ENCODE measurements at places on chromosomes 1 and 21.

GRCh38 chr1:117320515-117320914 lies 46.7 kb upstream of the MAN1A2 start:
- DNase-seq, result no peak

DNA sequence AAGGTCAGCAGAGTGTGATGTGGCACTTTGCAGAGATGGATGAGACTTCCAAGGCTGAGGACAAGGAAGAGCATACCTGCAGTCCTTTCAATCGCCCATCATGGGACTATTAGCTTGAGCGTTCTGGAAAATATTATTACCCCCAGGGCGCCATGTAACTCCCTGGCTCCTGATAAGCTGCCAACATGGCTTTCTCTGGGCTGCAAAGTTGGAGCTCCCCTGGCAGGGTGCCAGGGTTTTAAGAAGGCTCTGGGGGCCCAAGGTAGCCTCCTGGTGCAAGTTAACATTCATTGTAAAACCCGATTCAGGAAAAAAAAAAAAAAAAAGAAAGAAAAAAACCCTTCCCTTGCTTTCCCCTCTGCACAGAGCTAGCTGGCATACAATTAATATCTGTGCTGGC lies 196.7 kb downstream of the PBX1 start:
- no peak for DNase-seq

DNA sequence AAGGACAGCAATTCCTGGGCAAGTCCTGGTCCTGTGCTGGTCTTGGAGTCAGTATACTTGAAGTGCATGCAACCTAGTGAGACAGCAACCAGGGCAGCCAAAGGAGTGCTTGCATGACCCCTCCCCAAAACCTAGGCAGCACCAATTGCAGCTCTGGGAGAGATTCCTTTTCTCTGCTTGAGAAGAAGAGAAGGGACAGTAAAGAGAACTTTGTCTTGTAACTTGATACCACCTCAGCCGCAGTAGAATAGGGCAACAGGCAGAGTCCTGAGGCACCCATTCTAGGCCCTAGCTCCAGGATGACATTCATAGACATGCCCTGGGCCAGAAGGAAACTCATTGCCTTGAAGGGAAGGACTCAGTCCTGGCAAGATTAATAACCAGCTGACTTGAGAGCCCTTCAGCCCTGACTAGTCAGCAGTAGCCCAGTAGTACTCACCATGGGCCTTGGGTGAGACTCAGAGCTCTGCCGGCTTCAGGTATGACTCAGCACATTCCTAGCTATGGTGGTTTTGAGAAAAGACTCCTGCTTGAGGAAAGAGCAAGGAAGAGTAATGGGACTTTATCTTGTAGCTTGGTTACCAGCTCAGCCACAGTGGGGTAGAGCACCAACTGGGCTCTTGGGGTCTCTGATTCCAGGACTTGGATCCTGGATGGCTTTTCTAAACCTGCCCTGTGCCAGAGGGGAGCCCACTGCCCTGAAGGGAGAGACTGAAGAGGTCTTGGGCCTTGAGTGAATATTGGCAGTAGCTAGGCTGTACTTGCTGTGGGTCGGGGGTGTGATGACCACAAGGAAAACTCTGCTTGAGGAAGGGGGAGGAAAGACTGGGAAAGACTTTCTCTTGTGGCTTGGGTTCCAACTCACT lies 51.7 kb upstream of the ACADM start:
- DNase-seq, result no peak

GRCh38 chr1:67144696-67145095 lies 9.9 kb upstream of the C1orf141 start:
- DNase-seq, result peak; percentile 15

- no peak for DNase-seq
Measured at GRCh38 chr21:44370027-44370735, 16.8 kb downstream of the TRPM2 start.

DNA sequence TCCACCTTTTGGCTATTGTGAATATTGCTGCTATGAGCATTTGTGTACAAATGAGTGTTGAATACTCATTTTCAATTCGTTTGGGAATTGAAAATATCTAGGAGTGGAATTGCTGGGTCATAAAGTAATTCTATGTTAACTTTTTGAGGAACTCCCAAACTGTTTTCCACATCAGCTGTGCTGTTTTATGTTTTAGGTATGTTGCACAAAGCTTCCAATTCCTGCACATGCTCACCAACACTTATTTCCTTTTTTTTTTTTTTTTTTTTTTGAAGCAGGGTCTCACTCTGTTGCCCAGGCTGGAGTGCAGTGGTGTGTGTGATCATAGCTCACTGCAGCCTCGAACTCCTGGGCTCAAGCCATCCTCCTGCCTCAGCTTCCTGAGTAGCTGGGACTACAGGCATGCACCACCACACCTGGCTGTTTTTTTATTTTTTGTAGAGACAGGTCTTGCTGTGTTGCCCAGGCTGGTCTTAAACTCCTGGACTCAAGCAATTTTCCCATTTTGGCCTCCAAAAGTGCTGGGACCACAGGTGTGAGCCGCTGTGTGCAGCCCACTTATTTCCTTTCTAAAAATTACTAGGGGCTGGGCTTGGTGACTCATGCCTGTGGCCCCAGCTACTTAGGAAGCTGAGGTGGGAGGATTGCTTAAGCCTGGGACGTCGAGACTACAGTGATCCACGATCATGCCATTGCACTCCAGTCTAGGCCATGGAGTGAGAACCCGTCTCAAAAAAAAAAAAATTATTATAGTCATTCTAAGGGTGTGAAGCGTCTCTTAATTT lies 33.4 kb downstream of the TMCC2 start:
- no peak for DNase-seq

DNA sequence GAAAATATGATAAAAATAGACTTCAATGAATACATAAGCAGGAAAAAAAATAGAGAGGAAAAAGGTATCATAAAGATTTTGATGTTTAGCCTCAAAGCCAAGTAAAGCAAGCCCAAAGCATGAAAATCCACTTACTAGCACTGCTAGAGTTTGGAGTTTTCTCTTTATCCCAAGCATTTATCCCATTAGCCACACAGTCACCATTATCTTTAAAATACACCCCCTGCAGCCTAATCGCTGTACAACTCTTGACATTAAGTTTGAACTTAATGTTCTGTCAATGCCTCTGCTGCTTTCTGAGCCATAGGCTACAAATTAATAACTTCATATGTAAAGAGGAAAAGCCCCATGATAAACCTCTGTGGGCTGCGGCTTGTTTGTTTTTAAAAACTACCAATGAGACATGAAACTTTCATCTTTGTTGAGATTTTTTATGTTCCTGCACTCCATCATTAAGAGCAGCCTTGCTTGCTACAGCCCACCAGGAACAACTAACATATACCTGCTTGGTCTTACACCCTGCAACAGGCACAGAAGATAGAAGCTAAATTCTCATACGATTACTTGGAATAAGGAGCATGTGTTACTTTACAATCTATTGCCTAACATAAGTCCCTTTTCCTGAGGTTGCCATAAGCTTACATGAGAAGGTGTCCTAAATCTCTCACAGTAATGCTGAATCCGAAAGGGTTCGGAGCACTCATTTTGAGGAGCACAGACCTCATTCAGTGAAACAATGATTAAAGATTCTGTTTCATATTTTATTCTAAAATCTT lies 202.4 kb downstream of the SMYD3 start:
- DNase-seq, result no peak

GRCh38 chr1:116434849-116435248 lies 61.8 kb downstream of the ATP1A1 start:
- no peak for DNase-seq

- no peak for DNase-seq
Measured at GRCh38 chr1:64511044-64511443, 41.1 kb downstream of the CACHD1 start.

DNA sequence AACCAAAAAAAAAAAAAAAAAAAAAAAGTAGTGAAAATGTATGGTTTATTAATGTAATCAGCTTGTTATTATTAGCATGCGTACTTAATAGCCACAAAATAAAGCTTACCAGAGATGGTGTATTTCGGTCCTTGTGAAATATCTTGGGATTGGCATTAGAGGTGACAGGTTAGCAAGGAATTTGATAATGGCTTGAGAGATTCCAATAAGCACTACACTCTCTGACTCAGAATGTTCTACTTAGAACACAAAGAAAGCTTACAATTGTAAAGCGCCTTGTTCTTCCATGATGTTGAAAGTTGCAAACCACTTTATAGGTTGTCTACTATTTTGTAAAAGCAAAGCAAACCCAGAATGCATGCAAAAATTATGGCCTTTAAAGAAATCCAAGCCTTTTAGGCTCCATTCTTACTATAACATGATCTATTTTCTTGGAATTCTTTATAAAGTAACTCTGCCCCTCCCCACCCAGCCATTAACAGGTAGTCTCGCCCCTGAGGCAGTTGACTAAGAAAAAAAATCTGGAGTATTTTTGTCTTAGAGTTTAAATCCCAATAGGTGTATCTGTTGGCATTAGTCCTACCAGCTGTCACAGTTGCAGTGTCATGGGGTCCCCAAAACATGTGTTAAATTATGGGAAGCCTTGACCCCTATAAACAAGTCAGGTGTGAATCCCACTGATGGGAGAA lies 129.2 kb downstream of the DHRS3 start:
- DNase-seq, result no peak

DNA sequence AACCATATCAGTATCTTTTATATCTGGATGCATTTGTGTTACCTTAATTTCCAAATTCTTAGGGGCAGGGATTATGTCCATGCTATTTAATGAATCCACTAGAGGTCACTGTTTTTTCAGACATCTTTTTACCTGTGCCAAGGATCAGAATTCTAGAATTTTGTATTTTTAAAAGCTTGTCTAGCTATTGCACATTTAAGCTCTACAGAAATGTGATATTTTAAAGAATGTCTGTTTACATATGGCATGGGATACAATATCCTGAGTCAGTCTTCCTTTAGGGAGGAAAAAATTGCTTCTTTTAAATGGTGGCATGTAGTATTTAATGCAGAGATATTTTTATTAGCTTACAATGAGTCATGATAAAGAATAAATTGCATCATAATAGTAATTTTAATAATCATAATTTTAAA lies 11.3 kb downstream of the RPAP2 start:
- DNase-seq, result no peak

DNA sequence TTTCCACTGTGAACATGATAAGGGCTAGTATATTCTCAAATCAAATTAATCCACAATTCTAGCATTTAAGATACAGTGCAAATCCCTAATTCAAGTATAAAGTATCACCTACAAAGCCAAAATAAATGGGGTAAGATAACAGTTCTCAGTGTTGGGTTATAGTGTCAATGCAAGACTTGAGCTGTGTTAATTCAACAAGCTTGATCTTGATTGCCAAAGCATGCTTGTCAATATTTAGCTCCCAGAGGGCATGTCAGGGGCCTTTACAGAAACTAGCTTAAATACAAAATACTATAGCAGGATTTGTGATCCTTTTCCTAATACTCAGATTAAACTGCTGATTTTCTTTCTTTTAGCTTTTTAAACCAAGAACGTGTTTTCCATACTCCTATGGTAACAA lies 541.3 kb downstream of the PTBP2 start:
- no peak for DNase-seq

DNA sequence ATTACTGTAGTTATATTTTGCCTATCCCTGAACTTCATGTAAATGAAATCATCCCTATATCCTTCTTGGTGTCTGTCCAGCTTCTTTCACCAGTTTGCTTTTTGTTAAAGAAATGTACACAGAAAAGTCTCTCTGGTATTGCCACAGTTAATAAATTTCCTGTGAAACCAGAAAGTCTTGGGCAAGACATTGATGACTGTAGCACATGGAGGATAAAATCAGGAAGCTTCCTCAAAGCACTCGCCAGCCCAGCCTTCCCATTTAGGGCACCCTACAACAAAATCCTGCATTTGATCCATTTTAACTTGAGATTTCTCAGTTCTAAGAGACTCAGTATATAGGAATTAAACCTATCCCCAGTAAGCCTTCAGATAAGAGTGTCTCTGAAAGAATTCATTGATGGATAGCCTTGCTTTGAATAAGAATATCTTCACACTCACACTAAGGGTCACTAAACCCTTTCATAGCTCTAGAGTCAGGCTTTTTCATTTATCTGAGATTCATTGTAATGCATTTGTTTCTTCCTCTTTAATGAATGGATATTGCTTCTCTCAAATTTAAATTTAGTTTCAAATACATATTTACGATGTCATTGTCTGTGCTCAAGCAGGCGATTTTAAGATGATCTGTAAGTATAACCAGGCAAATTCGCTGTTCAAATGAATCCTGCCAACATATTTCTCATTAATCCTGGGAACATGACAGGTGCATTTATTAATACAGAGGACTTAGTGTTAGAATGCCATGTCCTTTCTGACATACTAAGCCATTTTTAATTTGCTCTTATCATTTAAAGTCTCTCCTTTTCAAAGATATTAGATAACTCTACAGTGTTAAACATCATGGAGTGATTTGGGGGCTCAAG lies 153.1 kb downstream of the GRIK1 start:
- DNase-seq, result no peak

- no peak for DNase-seq
Measured at GRCh38 chr1:53546409-53547155, 87.4 kb downstream of the DMRTB1 start.

- DNase-seq, result no peak
Measured at GRCh38 chr1:15939181-15940109, 36.5 kb downstream of the ZBTB17 start.

- no peak for DNase-seq
Measured at GRCh38 chr1:75519651-75520427, 91.1 kb downstream of the SLC44A5 start.

- peak; percentile 20 for DNase-seq
Measured at GRCh38 chr21:35528116-35529042, 479.3 kb upstream of the RUNX1 start.

- DNase-seq, result no peak
Measured at GRCh38 chr1:202187697-202188407, 5.7 kb upstream of the LGR6 start.

- no peak for DNase-seq
Measured at GRCh38 chr21:46022551-46023525, 41.3 kb downstream of the COL6A1 start.

- no peak for DNase-seq
Measured at GRCh38 chr1:231139659-231140654, 21.9 kb upstream of the TRIM67 start.

DNA sequence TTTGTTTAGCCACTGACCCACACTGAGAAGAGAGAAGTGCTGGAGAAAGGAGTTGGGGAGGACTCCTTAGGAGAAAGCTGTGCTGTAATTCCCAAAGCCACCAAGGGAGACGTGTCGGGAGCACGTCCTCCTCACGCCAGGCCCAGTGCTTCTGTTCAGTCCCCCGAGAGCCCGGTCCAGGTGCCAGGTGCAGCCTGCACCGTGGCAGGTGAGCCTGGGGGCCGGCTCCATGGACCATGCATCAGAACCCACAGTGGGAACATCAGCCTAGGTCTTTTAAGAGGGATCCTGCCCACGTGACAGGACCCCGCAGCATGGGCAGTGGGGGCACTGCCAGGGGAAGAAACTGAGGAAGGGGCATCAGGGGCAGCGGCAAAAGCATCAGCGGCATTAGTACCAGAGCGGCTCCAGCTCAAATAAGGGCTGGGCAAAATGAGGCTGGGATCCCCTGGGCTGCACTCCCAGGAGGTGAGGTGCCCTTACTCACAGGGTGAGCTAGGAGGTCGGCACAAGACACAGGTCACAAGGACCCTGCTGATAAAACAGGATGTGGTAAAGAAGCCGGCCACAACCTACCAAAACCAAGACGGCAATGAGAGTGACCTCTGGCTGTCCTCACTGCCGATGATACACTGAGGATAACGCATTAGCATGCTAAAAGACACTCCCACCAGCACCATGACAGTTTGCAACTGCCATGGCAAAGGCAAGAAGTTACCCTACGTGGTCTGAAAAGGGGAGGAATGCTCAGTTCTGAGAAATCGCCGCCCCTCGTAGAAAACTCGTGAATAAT lies 24.6 kb upstream of the PRDM15 start:
- no peak for DNase-seq

GRCh38 chr1:232183802-232184201 lies 446.1 kb downstream of the SIPA1L2 start:
- no peak for DNase-seq

All from activated CD4-positive, alpha-beta T cell treated with anti-CD3 and anti-CD28 coated beads for 4 hours (primary cell).